ENCODE measurements at places on chromosomes 3 and 15.

- DNase-seq, result no peak
Observed at GRCh38 chr15:23734862-23735261, 47.8 kb upstream of the NDN start.

GRCh38 chr15:56832125-56832524 lies 86.3 kb upstream of the TCF12 start:
- DNase-seq, result no peak

DNA sequence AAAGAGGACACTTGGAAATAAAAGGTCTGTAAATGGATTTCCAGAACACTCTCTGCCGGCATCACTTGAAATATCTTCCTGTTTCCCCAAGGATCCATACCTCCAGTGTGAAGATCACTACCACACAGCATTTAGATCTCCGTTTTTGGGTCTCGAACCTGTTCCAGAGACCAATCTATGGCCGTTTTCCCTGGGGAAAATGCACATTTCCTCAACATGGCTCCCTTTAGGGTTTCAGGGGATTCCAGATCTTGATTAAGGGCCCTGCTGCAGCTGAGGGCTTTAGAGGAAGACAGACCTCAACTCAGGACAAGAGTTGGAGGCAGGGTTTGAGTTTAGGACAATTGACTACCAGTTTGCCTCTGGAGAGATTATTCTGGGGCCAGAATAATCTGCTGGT lies 2.1 kb downstream of the CTSH start:
- no peak for DNase-seq

- no peak for DNase-seq
Observed at GRCh38 chr3:2599471-2599870, 500.8 kb downstream of the CNTN4 start.

DNA sequence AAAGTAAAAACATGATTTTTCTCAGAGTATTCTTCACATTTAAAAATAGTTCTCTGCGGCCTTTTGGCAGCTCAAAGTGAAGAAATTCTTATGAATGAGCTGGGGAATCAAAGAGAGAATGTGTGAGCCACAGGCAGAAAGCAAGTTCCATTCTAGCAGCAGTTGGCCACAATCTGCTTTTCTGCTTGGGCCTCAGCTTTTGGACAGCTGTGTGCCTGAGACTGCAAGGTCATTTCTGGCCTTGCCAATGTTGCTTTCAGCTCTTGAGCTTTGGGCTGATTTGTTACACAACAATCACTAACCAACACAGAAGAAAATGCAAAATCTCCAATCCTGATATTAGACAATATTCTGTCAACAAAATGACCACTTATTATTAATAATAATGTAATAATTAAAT lies 14.4 kb upstream of the TM4SF4 start:
- DNase-seq, result no peak

GRCh38 chr15:58286523-58286922 lies 145.3 kb upstream of the LIPC start:
- DNase-seq, result no peak

DNA sequence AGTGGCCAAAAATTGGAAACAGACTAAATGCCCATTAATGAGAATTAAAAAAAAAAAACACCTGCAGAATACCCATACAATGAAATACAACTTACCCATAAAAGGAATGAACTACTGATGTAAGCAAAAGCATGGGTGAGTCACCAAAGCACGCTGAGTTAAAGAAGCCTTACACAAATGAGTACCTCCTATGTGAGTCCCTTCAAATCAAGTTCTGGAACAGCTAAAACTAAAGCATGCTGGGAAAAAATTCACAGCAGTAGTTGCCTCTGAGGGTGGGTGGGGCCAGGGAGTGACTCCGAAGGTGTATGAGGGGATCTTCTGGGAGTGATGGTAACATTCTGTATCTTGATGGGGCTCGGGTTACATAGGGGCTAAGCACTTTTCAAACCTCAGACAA lies 11.4 kb downstream of the MYO5C start:
- no peak for DNase-seq

Data from activated T-cell treated with anti-CD3 and anti-CD28 coated beads, Interleukin-2, amount 50 U/mL, for 48 hours (primary cell).